ENCODE measurements at places on chromosomes 2 and 18.

DNA sequence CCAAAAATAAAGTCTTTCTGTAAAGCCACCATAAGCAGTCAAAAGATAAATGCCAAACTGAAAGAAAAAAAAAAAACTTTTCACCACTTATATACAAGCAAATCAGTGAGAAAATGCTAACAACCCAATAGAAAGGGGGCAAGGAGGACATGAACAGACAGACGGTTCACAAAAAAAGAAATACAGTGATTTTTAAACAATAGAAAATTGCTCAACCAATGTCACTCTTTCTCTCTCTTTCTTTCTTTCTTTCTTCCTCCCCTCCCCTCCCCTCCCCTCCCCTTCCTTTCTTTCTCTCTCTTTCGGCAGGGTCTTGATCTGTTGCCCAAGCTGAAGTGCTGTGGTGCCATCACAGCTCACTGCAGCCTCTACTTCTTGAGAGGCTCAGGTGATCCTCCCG is 28.8 kb upstream of the SPATA3 start:
- H3K4me1 ChIP-seq: no peaks in the 10 kb centered on the region
- H3K36me3 ChIP-seq: no peaks in the 10 kb centered on the region
- no peaks in the 10 kb centered on the region for H3K27me3 ChIP-seq
- no peak overlapping the region for H3K4me3 ChIP-seq
- no peak for DNase-seq

DNA sequence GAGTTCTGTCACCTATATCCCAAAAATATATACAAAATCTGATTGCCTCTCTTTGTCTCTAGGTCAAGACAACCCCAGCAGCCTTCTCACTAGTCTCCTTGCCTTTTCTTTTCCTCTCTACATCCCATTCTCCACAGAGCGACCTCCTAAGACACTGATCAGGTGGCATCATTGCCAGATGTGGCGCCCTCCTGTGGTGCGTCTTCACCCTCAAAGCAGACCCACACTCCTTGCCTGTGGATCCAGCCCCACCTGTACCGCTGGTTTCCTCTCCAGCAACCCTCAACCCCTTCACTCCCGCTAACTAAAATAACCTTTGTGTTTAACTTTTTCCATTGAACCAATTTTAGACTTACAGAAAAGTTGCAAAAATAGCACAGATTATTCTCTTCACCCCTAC is 273.3 kb downstream of the GLI2 start:
- no peaks in the 10 kb centered on the region for H3K36me3 ChIP-seq
- H3K4me1 ChIP-seq: no peaks in the 10 kb centered on the region

DNA sequence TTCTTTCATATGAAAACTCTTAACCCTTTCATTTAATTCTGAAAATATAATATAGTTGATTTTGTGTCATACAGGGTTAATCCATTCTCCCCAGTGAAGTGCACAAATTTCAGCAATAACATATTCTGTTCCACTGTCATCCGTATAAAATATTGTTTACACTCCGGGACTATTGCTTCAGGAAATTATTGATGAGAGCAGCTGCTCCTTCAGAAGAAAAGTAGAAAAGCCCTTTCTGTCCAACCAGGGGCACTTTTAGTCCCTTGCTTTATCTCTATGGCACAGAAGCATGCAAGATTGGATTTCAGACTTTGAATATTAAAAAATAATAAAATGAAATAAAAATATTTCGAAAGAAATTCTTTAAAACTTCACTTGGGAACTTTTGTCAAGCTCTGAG is 535.7 kb upstream of the SLC39A10 start:
- no peaks in the 10 kb centered on the region for H3K36me3 ChIP-seq
- no peak for DNase-seq
- no peaks in the 10 kb centered on the region for H3K4me1 ChIP-seq
- no peak overlapping the region for H3K4me3 ChIP-seq

DNA sequence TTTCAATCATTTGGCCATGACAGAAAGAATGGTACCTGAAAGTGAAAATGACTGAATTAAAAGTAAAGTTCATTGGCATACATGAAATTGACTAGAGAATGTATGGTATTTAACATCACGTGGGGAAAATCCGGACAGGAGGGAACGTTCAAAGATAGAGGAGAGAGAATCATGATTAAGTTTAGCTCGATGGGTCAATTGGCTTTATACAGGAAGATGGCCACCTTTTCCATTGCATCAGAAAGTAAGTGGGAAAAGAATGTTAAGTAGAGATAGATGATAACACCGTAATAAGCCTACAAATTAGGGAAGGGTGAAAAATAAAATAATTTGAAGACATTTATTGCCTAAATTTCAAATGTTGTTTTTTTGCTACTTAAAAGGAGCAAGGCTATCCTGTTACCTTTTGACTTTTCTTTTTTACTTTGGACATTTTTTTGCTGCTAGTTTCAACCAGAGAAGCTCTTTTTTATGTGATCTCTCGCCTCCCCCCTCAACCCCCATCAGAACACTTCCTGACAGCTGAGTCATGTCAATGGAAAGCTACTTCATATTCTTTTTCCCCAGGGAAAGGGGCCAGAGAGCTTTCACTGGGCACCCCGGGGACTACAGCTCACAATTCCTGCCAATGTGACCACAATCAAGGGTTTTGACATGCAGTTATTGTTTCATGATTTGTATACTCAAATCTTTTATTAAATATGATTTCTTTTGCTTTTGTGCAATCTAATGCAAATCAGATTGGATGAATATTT is 767 bp upstream of the CCDC102B start:
- no peak overlapping the region for H3K4me3 ChIP-seq
- no peak overlapping the region for H3K27ac ChIP-seq
- H3K36me3 ChIP-seq: no peaks in the 10 kb centered on the region
- H3K27me3 ChIP-seq: no peaks in the 10 kb centered on the region
- H3K4me1 ChIP-seq: no peaks in the 10 kb centered on the region

Data from right atrium auricular region (tissue), 2 donors.